ENCODE measurements at places on chromosomes 3 and 15. TPM values are rescaled to one million over a fixed set of nuclear protein-coding genes. Genes with fewer than 3 reads are reported as not detected.

A4GNT gene
- total RNA-seq = not detected

IMPG2 gene
- 0.08 TPM for total RNA-seq

HRG gene
- total RNA-seq = 0.15 TPM

CYP8B1 gene
- total RNA-seq = not detected

MYLK gene
- total RNA-seq = 15.5 TPM

PLIN1 gene
- 0.11 TPM for total RNA-seq

IL16 gene
- 0.09 TPM for total RNA-seq

NR2F2 gene
- total RNA-seq = not detected

HDGFL3 gene
- 149 TPM for total RNA-seq

Data from H1 (cell line).